ENCODE measurements at places on chromosomes 7 and 10. TPM values are rescaled to one million over a fixed set of nuclear protein-coding genes. Genes with fewer than 3 reads are reported as not detected.

- DNase-seq: no peak
Observed at GRCh38 chr7:82286798-82287140, 156.8 kb downstream of the CACNA2D1 start.

Gene VIPR2
- total RNA-seq: not detected

GRCh38 chr7:124992851-124993562 lies 63.4 kb upstream of the POT1 start:
- no peak for DNase-seq

- DNase-seq: no peak
Observed at GRCh38 chr7:151056666-151057505, 811 bp downstream of the CDK5 start.

- DNase-seq: no peak
Observed at GRCh38 chr10:19194866-19195265, 146.3 kb downstream of the MALRD1 start.

Gene CDNF
- total RNA-seq: 2.2 TPM

GRCh38 chr7:56092789-56093531 lies at the start of gene PHKG1:
TSS of gene PHKG1 (minus strand) at chr7:56092952. CDS start at chr7:56088941, 4,011 bp downstream.
- DNase-seq: no peak

GRCh38 chr10:64738462-64738861 lies 1217.3 kb downstream of the REEP3 start:
- DNase-seq: no peak

Gene LIPK
- not detected for total RNA-seq

DNA sequence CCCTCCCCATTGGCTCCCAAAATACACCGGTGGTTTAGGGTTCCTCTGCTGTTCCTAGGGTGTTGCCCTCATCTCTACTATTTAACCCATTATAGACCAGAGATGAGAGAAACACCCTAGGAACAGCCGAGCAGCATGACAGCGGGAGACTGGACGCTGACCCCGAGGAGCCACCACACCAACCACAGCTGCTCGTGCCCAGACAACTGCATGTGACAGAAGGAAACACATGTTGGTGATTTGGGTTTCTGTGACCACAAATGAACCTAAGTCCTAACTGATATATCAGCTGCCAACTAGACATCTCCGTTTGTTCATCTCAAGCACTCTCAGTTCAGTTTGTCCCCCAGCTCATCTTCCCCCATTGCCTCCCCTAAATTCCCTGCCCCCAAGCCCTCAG lies 13.4 kb downstream of the CFAP43 start:
- no peak for DNase-seq

Gene WNT2
- total RNA-seq: not detected

- no peak for DNase-seq
Observed at GRCh38 chr7:131186816-131187215, 140.9 kb upstream of the MKLN1 start.

- DNase-seq: no peak
Observed at GRCh38 chr7:108294595-108294994, 161.6 kb downstream of the NRCAM start.

Gene SFXN3
- 5.2 TPM for total RNA-seq

GRCh38 chr10:100829097-100829870 lies 83.5 kb upstream of the SLF2 start:
- no peak for DNase-seq

Gene C10orf53
- 0.25 TPM for total RNA-seq

Gene SPDYE6
- not detected for total RNA-seq

Measured in glutamatergic neuron (in vitro differentiated cells).